ENCODE measurements at places on chromosomes 16 and 17.
A peak's percentile ranks its signal among the peaks of the same experiment; 100 is the strongest.

GRCh38 chr16:80462917-80463316 is 77.9 kb upstream of the DYNLRB2 start:
- no peak for DNase-seq

- no peak for DNase-seq
Observed at GRCh38 chr16:3511286-3512180, 10.7 kb downstream of the CLUAP1 start.

- no peak for DNase-seq
Observed at GRCh38 chr17:14859542-14859941, 405.6 kb downstream of the PMP22 start.

DNA sequence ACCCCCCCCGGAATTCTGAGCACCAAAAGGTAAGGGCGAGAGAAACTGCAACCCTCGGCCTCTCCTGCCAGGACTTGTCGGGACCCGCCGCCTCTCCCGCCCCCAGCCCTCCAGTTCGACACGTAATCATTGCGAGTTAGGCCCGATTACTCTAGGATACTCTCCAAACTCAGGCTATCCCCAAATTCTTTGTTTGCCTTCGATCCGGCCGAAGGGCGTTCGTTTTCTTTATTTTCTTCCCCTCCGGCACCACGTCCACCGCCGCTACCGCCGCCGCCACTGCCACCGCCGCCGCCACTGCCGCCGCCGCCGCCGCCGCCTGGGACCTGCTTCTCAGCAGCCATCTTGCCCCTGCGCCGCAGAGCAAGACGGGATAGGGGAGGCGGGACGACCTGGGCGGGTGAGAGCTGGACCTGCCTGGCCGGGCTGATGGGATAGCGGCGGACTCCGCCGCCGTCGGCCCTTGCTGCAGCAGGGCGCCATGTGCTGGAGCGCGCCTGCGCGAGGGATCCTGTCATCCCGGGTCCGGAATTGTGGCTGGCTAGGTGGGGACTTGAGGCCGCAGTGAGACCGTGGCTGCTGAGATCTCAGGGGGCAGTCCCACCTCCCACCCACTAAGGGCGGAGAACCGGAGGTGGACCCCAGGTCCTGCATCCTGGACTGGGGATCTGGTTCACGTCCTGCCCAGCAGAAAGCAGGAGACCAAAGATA is at the start of gene SRP68:
SRP68 (minus strand) TSS at position 370 of the 711 bp plus-strand sequence; CDS start at position 344, 26 bp downstream.
- DNase-seq, result peak; percentile 76

- DNase-seq, result no peak
Observed at GRCh38 chr17:64097196-64097936, 32.6 kb downstream of the ERN1 start.

- no peak for DNase-seq
Observed at GRCh38 chr16:75702242-75702641, 981 bp upstream of the DUXB start.

DNA sequence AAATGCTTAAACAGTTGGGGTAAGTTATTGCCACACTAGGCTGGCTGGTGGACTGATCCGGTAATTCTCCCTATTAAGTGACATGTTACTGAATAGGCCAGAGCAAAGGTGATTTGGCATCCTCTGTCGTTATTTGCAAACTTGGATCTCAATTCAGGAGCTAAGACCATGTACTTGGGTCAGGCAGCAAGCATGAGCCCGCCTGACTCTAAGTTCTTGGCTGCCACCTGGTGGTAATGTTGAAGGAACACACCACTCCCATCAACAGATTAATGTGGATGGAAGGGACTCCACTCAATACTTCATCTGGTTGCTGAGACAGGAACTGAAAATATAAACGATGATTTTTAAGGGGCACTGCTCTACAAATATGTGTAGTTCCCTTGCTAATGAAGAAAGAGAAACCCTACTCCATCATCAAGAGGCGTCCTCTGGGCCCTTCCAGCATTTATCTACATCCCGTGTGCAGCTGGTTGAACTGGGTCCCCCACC is 70.8 kb downstream of the EMP2 start:
- DNase-seq, result peak; percentile 32

GRCh38 chr17:42188749-42189650 is 3.7 kb upstream of the HCRT start:
- no peak for DNase-seq

GRCh38 chr16:49405123-49405522 is 31.5 kb downstream of the C16orf78 start:
- no peak for DNase-seq

GRCh38 chr17:40528692-40529417 is 27.4 kb upstream of the TNS4 start:
- no peak for DNase-seq

DNA sequence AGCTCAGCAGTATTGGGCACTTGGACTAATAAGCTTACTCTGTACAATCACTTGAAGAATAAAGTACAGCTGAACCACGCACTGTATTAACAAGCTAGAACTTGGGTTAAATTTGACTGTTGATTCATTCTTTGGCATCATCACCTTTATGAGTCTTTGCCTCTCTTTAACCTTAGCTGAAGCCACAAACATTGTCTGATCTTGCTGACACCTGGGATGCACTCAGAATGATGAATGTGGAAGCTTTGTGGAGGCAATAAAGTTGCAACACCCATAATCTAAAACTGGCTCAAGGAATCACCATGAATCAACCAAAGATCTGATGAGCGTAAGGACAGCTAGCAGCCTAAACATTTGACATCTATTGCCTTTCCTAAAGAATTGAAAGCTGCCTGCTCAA is 590.6 kb upstream of the SOX9 start:
- DNase-seq, result no peak

GRCh38 chr17:14575471-14575953 is 274.6 kb downstream of the HS3ST3B1 start:
- DNase-seq, result peak; percentile 6
